ENCODE measurements at places on chromosomes 4 and X. TPM values are rescaled to one million over a fixed set of nuclear protein-coding genes. Genes with fewer than 3 reads are reported as not detected.

DNA sequence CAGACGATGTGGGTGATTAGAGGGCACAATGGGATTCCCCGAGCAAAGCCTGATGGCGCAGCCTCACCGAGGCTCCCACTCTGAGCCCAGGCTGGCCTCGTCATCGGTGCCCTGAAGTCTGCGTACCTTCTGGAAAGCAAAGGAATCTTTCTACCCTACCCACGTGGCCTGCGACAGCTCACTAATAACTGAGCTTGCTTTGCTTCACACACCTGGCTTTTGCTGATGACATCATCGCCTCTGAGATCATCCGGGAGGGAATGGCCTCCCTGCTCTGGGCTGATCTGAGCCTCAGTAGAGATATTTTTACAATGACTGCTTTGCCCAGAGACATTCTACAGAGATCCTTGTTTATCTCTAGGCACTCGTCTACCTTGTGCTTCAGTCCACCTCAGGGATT is 45.4 kb upstream of the PDLIM3 start:
- DNase-seq = no peak
- no peaks in the 10 kb centered on the region for H3K4me1 ChIP-seq
- no peaks in the 10 kb centered on the region for H3K36me3 ChIP-seq

- no peak overlapping the region for H3K4me3 ChIP-seq
- H3K4me1 ChIP-seq = no peaks in the 10 kb centered on the region
- no peak for DNase-seq
- H3K36me3 ChIP-seq = no peaks in the 10 kb centered on the region
- no peak overlapping the region for H3K27ac ChIP-seq
Measured at GRCh38 chrX:44189116-44189515, 154.4 kb downstream of the EFHC2 start.

UGT2B10 gene
- total RNA-seq = not detected

ADH1C gene
- total RNA-seq = not detected

SULT1E1 gene
- total RNA-seq = not detected

GRCh38 chr4:123893011-123893981 is 496.7 kb downstream of the SPRY1 start:
- H3K4me1 ChIP-seq = no peaks in the 10 kb centered on the region
- no peaks in the 10 kb centered on the region for H3K27me3 ChIP-seq
- no peak overlapping the region for H3K4me3 ChIP-seq
- H3K27ac ChIP-seq = no peak overlapping the region
- DNase-seq = no peak

- H3K27ac ChIP-seq = no peak overlapping the region
- H3K36me3 ChIP-seq = peaks cover 18% of the 10 kb centered on the region
- H3K4me1 ChIP-seq = peaks cover 67% of the 10 kb centered on the region
- H3K4me3 ChIP-seq = no peak overlapping the region
- no peak for DNase-seq
Measured at GRCh38 chr4:83221897-83222441, 62.6 kb downstream of the COQ2 start.

- no peak overlapping the region for H3K27ac ChIP-seq
- H3K4me3 ChIP-seq = no peak overlapping the region
- DNase-seq = no peak
- no peaks in the 10 kb centered on the region for H3K4me1 ChIP-seq
Measured at GRCh38 chr4:187656959-187657358, 338.6 kb upstream of the ZFP42 start.

DNA sequence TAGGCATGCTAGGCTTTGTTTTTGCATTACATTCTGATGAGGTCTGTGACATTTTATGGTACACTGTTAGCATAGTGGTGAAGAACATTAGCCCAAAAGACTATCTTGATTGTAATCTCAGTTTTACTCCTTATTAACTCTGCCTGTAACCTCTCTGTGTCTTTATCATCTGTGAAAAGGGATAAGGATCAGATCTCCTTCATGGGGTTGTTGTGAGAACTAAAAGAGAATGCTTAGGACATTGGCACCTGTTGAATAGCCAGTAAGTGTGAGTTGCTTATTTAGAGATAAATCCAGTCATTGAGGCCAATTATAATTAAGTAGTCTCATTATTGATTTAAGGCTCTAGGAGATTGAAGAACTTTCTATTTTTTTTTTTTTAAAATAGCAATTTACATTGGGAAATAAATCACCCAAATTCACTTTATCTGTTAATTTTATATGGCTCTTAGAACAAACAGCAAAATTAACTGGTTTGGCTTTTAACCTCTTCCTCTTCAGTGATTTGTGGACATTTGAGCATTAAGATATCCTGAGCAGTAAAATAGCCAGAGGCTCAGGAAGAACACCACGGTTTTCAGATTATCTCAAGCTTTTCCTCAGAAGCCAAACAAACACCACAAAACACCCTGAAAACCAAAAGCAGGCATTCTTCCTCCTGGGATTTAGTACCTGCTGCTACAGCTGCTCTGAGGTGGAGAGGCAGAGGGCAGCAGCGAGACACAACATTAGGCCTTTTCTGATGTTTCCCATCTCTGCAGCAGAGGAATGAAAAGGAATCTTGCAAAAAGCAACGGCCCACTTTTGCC is 192.9 kb downstream of the ARHGAP10 start:
- H3K36me3 ChIP-seq = no peaks in the 10 kb centered on the region
- peaks cover 5% of the 10 kb centered on the region for H3K4me1 ChIP-seq
- H3K27me3 ChIP-seq = no peaks in the 10 kb centered on the region
- no peak for DNase-seq
- H3K4me3 ChIP-seq = no peak overlapping the region

DNA sequence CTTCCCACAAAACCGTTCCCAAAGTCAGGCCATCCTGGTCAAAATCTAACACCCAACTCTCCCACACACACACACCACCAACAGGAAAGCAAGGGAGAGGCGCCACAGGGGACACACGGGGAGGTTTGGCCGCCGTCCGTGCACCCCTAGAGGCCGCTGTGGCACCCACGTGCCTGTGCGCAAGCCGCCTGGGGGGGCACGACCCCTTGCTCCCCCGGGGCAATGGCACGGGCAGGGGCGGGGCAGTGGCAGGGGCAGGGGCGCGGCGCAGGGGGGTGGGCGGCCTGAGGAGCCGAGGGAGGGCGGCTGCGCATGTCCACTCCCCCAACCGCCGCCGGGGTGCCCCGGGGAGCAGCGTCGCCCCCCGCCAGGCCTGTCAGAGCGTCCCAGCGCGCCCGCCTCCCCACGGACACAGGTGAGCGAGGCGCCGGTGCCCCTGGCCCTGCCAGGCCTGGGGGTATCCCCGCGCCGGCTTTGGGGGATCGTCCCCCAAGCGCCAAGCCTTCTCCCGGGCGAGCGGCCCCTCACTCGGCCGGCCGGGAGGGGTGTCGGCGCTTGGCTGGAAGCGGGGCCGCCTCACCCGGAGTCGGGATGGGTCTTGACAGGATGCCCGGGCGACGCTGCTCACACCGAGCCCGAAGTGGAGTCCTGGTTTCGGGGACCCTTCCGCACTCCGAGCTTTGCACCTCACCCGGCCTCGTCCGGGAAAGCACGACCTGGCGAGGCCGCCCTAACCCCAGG is at the start of gene ERAS:
TSS of gene ERAS (plus strand) at position 379 of the 741 bp plus-strand sequence. CDS start 2,611 bp downstream, outside the sequence.
- no peak for DNase-seq
- peaks cover 19% of the 10 kb centered on the region for H3K27me3 ChIP-seq
- no peak within 1 kb of the TSS for H3K27ac ChIP-seq
- H3K4me1 ChIP-seq = peaks cover 1% of the 10 kb centered on the region

DNA sequence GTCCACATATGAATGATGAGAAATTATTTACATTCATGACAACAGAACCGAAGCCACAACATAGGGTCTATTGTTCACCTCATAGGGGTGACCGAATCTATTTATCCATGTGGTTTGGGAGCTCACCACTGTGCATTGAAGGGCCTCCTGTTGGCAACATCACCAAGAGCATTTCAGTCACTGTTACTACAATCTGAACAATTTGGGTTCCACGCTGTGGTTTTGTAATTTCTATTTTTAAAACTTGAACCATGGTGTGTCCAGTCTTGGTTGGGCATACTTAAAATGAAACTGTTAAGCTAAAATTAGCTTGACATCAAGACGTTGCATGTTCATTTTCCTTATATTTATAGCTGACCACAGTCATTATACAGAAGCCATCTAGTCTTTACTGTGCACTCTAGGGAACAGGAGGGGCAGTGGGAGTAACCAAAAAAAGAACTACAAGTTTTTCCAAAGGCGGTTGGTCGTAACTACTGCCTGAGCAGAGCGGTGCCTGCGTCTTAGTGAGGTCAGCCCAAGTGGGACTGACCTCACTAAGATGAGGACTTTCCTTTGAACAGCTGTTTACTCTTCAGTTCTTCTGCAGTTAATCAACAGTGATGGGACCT is 192.1 kb downstream of the SPRY1 start:
- H3K4me1 ChIP-seq = peaks cover 10% of the 10 kb centered on the region
- no peak overlapping the region for H3K4me3 ChIP-seq
- no peak for DNase-seq
- peaks cover 9% of the 10 kb centered on the region for H3K27me3 ChIP-seq
- H3K27ac ChIP-seq = no peak overlapping the region
- H3K36me3 ChIP-seq = no peaks in the 10 kb centered on the region

DNA sequence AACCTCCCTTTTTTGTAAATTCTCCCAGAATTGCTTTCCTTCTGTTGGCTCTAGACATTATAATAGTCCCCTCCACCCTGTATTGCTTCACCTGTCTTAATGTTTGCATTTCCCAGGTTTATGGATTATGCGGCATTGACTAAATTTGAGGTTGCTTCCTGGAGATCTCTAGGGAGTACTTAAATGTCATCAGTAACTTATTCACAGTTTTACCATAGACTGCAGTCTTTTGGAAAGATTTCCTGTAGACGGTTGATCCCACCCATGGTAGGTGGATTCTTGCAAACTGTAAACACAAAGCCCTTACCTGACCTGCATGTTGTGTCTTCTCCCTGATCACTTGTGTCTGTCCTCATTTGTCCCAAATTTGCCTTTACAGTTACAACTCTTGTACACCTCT is 6.2 kb upstream of the NOX1 start:
- no peaks in the 10 kb centered on the region for H3K36me3 ChIP-seq
- no peak overlapping the region for H3K27ac ChIP-seq
- DNase-seq = no peak
- no peak overlapping the region for H3K4me3 ChIP-seq
- H3K27me3 ChIP-seq = no peaks in the 10 kb centered on the region
- H3K4me1 ChIP-seq = peaks cover 3% of the 10 kb centered on the region

TMSB15B gene
- total RNA-seq = 7.7 TPM

GRCh38 chrX:13088156-13088487 is 43.7 kb upstream of the FAM9C start:
- H3K4me3 ChIP-seq = peak overlapping the region; percentile 82
- DNase-seq = peak; percentile 21
- no peaks in the 10 kb centered on the region for H3K27me3 ChIP-seq
- H3K27ac ChIP-seq = peak overlapping the region; percentile 100
- no peaks in the 10 kb centered on the region for H3K36me3 ChIP-seq

GRCh38 chr4:146654687-146655520 is 16.2 kb downstream of the POU4F2 start:
- H3K4me3 ChIP-seq = no peak overlapping the region
- H3K36me3 ChIP-seq = no peaks in the 10 kb centered on the region
- H3K27ac ChIP-seq = no peak overlapping the region
- no peak for DNase-seq
- H3K27me3 ChIP-seq = peaks cover 64% of the 10 kb centered on the region
- peaks cover 5% of the 10 kb centered on the region for H3K4me1 ChIP-seq

ATG4A gene
- total RNA-seq = 8.0 TPM
